Muscle of leg (tissue), 16 donors: ENCODE measurements at places on chromosomes 5 and 9. TPM values are rescaled to one million over a fixed set of nuclear protein-coding genes. Genes with fewer than 3 reads are reported as not detected.

The FCN2 gene
- polyA plus RNA-seq = 0.18 TPM

The FAM221B gene
- polyA plus RNA-seq = 0.19 TPM

GRCh38 chr9:110767559-110768063 is 99.0 kb downstream of the MUSK start:
- DNase-seq = peak; percentile 94
- no peaks in the 10 kb centered on the region for H3K36me3 ChIP-seq
- H3K27me3 ChIP-seq = no peaks in the 10 kb centered on the region
- H3K27ac ChIP-seq = peak overlapping the region; percentile 71
- H3K4me3 ChIP-seq = peak overlapping the region; percentile 7
- peaks cover 5% of the 10 kb centered on the region for H3K4me1 ChIP-seq

DNA sequence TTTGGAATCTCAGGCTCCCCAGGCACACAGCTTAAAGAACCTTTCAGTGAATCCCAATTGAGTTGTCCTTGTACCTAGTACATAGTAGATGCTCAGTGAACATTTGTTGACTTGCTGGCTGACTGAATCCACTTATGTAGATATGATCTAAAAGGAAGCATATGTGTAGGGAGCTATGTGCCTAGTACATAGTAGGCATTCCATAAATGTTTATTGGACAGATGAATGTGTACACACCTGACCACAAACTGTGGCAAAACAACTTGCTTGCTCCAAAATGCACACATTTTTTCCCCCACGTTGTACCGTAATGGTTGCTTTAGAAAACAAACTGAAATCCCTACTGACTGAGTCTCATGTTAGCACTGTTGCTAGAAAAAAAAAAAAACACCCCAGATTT is 80.2 kb upstream of the IL12B start:
- H3K36me3 ChIP-seq = no peaks in the 10 kb centered on the region
- no peak overlapping the region for H3K27ac ChIP-seq
- no peak for DNase-seq
- peaks cover 10% of the 10 kb centered on the region for H3K27me3 ChIP-seq

The SPARC gene
- 6,368 TPM for polyA plus RNA-seq

- no peaks in the 10 kb centered on the region for H3K27me3 ChIP-seq
- H3K4me1 ChIP-seq = no peaks in the 10 kb centered on the region
- H3K27ac ChIP-seq = no peak overlapping the region
- no peaks in the 10 kb centered on the region for H3K36me3 ChIP-seq
These were observed 59.0 kb downstream of the CWC27 start for GRCh38 chr5:64827703-64828102.

GRCh38 chr5:125894383-125894782 is 528.8 kb upstream of the GRAMD2B start:
- no peaks in the 10 kb centered on the region for H3K27me3 ChIP-seq
- H3K4me3 ChIP-seq = no peak overlapping the region
- no peak overlapping the region for H3K27ac ChIP-seq
- no peaks in the 10 kb centered on the region for H3K4me1 ChIP-seq

The TARS1 gene
- polyA plus RNA-seq = 76.0 TPM

DNA sequence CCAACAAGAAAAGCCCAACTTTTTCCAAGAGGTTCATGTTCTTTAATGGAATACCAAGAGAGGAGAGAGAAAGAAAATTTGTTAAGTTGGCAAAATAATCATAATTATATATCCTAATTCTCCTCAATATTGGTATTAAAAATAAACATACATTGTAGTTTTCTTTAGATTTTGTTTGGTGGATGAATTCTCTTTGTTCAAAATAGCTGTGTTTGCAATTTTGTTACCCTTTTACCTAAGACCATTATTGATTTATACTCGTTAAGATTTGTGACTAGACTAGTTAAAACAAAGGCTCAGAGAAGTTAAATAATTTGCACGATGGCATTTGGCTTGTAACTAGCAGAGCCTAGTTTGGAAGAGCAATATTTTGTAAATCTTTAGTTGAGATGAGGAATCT is 9.7 kb downstream of the LRRC19 start:
- H3K27ac ChIP-seq = no peak overlapping the region
- peaks cover 2% of the 10 kb centered on the region for H3K36me3 ChIP-seq
- H3K27me3 ChIP-seq = no peaks in the 10 kb centered on the region
- no peak overlapping the region for H3K4me3 ChIP-seq
- no peaks in the 10 kb centered on the region for H3K4me1 ChIP-seq

GRCh38 chr5:111415053-111415452 is 97.3 kb downstream of the STARD4 start:
- H3K4me3 ChIP-seq = no peak overlapping the region
- H3K27ac ChIP-seq = no peak overlapping the region
- no peak for DNase-seq
- H3K27me3 ChIP-seq = no peaks in the 10 kb centered on the region

DNA sequence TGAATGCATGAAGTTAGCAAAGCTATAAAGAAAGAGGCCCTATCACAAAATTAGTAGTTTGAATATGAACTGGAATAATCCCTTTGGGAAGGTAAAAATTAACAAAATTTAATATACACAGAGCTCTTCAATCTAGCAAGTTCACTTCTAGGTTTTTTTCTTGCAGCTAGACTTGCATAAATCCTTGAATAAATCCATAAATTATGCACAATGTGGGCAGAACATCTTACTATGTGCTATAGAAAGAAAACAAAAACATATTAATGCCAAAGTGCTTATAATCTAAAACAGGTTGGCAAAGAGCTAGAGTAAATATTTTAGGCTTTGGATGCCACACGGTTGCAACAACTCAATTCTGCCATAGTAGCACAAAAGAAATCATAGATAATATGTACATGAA is 138.5 kb upstream of the FREM1 start:
- H3K36me3 ChIP-seq = no peaks in the 10 kb centered on the region
- H3K4me3 ChIP-seq = no peak overlapping the region
- no peak overlapping the region for H3K27ac ChIP-seq
- DNase-seq = no peak

GRCh38 chr5:112549127-112549526 is 130.1 kb upstream of the EPB41L4A start:
- H3K4me1 ChIP-seq = peaks cover 12% of the 10 kb centered on the region
- no peak overlapping the region for H3K27ac ChIP-seq
- DNase-seq = no peak
- H3K36me3 ChIP-seq = no peaks in the 10 kb centered on the region
- no peak overlapping the region for H3K4me3 ChIP-seq
